ENCODE measurements at places on chromosomes 7 and 10. TPM values are rescaled to one million over a fixed set of nuclear protein-coding genes. Genes with fewer than 3 reads are reported as not detected.

The SLC26A4 gene
- total RNA-seq = 20.5 TPM

The CALCR gene
- total RNA-seq = not detected

The CNPY1 gene
- not detected for total RNA-seq

The MYH16 gene
- total RNA-seq = not detected

The MACROH2A2 gene
- total RNA-seq = 7.9 TPM

The HABP2 gene
- total RNA-seq = not detected

The TYSND1 gene
- 7.4 TPM for total RNA-seq

The IGF2BP3 gene
- total RNA-seq = 17.9 TPM

The PLEKHS1 gene
- not detected for total RNA-seq

The PAPOLB gene
- total RNA-seq = 0.19 TPM

The NRBF2 gene
- total RNA-seq = 19.1 TPM

The TAS2R41 gene
- total RNA-seq = not detected

The LIPM gene
- not detected for total RNA-seq

The MBL2 gene
- not detected for total RNA-seq

The TSPAN12 gene
- total RNA-seq = 2.2 TPM

The IQUB gene
- total RNA-seq = 0.53 TPM

The CXCL12 gene
- total RNA-seq = 1,285 TPM

The CREM gene
- 89.3 TPM for total RNA-seq
